ENCODE measurements at places on chromosomes 2 and 18. TPM values are rescaled to one million over a fixed set of nuclear protein-coding genes. Genes with fewer than 3 reads are reported as not detected.

CENPO gene
- total RNA-seq = 8.7 TPM

SH3RF3 gene
- 0.68 TPM for total RNA-seq

EVA1A gene
- total RNA-seq = 0.56 TPM

CROCC2 gene
- 0.12 TPM for total RNA-seq

STARD6 gene
- not detected for total RNA-seq

SERPINB5 gene
- total RNA-seq = 213 TPM

AQP12B gene
- total RNA-seq = not detected

TXNDC9 gene
- 25.6 TPM for total RNA-seq

MDH1B gene
- 0.76 TPM for total RNA-seq

CFAP210 gene
- total RNA-seq = not detected

CABLES1 gene
- total RNA-seq = 7.8 TPM

CCDC74B gene
- total RNA-seq = 0.40 TPM

ABCB11 gene
- not detected for total RNA-seq

EN1 gene
- 0.08 TPM for total RNA-seq

LRRC30 gene
- total RNA-seq = not detected

ANO7 gene
- total RNA-seq = 0.12 TPM

INSIG2 gene
- total RNA-seq = 6.8 TPM

RAB27B gene
- total RNA-seq = 35.3 TPM

DNAJC5G gene
- not detected for total RNA-seq

ATG9A gene
- total RNA-seq = 29.9 TPM

PAX8 gene
- total RNA-seq = 6.1 TPM

KCNS3 gene
- 3.4 TPM for total RNA-seq

PDE1A gene
- 1.2 TPM for total RNA-seq

SCYGR7 gene
- total RNA-seq = not detected

MERTK gene
- total RNA-seq = 5.4 TPM

SNRNP200 gene
- total RNA-seq = 66.6 TPM

CYRIA gene
- total RNA-seq = 1.3 TPM

MLPH gene
- 5.3 TPM for total RNA-seq

COLEC12 gene
- 0.68 TPM for total RNA-seq

EPHA4 gene
- total RNA-seq = 16.9 TPM

CXCR2 gene
- 18.7 TPM for total RNA-seq

FHL2 gene
- 39.0 TPM for total RNA-seq

NCKAP5 gene
- 8.9 TPM for total RNA-seq

AKAIN1 gene
- total RNA-seq = not detected

ROCK2 gene
- 14.4 TPM for total RNA-seq

KCNG2 gene
- total RNA-seq = 0.20 TPM
